ENCODE measurements at places on chromosomes 5 and 9.

DNA sequence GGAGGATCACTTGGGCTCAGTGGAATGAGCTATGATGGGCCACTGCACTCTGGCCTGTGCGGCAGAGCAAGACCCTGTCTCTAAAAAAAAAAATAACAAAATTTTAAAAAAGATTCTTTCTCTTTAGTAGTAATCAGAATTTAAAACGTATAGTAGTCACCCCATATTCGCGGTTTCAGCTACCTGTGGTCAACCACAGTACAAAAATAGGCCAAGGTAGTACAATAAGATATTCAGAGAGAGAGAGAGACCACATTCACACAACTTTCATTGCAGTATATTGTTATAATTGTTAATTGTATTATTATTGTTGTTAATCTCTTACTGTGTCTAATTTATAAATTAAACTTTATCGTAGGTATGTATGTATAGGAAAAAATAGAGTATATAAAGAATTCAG, 18.7 kb downstream of the INIP start:
- no peak for DNase-seq

GRCh38 chr9:112753725-112754124, 3.2 kb downstream of the SNX30 start:
- no peak for DNase-seq

DNA sequence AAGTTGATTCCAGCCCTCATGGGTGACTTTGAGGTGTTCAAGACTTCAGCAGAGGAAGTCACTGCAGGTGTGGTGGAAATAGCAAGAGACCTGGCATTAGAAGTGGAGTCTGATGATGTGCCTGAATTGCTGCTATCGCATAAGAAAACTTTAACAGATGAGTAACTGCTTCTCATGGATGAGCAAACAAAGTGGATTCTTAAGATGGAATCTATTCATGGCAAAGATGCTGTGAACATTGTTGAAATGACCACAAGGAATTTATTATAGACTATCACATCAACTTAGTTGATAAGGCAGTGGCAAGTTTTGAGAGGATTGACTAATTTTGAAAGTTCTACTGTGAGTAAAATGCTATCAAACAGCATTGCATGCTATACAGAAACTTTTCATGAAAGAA, 17.1 kb upstream of the POU4F3 start:
- no peak for DNase-seq

DNA sequence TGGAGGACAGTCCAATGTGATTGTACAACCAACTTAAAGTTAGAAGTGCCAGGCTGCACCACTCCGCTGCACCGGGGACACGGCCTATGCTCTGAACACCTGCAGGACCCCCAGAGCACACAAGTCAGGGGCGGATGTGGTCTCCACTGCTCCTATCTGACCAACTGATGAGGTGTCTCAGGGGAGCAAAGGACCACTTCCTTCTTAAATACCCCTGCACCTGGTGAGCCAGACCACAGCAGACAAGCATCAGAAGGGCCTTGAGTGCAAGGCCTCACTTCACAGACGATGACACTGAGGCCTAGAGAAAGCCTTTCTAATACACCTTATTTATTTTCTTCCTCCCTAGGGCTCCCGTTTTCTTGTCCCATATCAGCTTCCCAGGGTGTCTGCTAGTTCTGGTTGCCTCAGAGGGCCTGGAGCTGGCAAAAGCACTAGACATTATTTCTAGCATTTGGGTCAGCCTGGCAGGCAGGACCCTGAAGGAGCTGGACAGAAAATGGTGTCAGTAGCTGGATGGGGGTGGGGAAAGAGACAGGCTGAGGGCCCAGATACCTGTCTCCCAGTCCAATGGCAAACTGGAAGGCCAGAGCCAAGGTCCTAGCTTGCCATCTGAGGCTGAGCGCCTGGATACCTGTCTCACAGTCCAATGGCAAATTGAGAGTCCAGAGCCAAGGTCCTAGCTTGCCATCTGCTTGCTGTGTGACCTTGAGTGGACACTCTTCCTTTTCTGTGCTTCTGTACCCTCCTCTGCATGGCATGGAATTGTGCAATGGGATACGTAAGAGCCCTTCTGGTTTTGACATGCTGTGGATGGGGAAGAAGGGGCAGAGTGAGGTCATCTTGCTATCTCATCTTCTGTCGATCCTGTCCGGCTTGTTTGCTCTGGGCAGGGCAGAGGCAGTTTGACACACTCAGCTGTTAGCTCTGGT, 9.0 kb downstream of the CCDC69 start:
- DNase-seq, result no peak

- no peak for DNase-seq
These were observed 375.7 kb downstream of the ACTL7B start for GRCh38 chr9:108479989-108480652.

DNA sequence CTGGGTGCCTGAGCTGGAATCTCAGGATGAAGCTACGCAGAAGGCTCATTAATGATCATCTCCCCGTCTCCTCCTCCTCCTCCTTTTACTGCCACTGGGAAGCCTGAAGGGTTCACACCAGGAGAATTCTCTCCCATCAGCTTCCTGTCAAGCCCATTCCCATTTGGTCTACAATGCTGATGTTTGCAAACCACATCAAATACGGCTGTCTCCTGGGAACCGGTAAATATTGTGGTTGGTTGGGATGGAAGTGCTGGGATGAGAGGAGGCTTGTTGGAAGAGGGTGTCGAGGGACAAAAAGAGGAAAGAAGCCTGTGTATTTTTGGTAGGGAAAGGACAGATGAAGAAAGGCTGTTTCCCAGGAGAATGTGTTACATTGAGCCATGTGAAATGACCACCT, 13.2 kb upstream of the S1PR3 start:
- DNase-seq, result no peak

- DNase-seq, result no peak
These were observed 82.5 kb downstream of the PSD2 start for GRCh38 chr5:139878093-139878492.

DNA sequence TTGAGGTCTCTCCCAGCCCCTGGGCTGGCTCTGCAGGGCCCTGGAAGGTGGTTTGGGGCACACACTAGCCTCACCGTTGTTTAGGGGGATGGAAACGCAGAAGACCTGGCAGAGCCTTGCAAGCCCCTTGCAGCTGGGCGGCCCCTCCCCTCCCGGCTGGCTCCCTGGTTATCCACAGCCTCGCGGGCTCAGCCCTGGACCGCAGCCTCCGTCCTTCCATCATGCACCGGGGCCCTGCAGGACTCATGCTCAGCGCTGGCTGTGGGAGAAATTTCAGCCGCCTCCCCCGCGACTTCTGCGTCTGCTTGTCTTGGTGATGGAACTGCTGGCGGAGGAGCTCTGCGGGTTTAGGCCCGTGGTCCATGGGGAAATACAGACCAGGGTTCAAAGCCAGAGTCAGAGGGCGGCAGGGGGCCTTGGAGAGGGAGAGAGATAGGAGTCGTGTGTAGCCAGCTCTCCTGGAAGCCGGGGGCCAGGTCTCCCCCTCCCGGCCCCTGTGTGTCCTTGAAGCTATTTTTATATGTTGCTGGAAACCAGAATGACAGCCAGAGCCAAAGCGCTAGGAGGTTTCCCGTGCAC, 75.8 kb upstream of the IER5L start:
- no peak for DNase-seq

GRCh38 chr5:66498791-66499207, 97.4 kb upstream of the MAST4 start:
- no peak for DNase-seq

GRCh38 chr5:90955001-90955635, 396.5 kb downstream of the ADGRV1 start:
- no peak for DNase-seq

- no peak for DNase-seq
These were observed 220.0 kb downstream of the SLC12A2 start for GRCh38 chr5:128303593-128303992.

- no peak for DNase-seq
These were observed 208.8 kb downstream of the SAXO1 start for GRCh38 chr9:18824095-18824666.

DNA sequence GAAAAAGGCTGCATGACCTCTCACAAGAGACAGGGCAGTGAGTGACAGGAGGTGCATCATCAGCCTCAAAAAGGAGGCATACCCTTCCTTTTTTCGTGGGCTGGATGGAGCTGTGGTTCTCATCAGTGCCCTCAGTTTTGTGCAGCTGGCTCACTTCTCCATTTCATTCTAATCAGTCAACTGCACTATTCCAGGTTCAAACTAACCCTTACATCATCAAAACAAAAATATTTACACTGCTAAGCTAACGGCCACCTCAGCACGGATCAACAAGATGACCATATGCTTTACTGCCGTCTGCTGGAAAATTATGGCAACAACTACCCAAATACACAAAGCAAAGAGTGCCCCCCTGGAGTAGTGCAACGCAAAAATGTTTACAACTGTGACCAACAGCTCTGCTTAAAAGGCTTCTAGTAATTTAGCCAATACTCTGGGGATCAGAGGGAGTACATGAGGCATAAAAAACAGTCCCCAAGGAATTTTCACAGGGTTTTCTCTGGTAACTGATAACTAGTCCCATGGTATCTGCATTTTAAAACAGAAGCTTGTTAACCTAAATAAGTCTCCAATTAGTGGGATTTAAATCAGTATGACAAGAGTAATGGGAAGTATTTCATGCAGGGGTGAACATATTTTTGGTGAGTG, 10.8 kb downstream of the KCNV2 start:
- no peak for DNase-seq

GRCh38 chr5:6496636-6497035, 48.0 kb downstream of the UBE2QL1 start:
- no peak for DNase-seq

- DNase-seq, result peak; percentile 4
These were observed 60.6 kb downstream of the SHB start for GRCh38 chr9:38008168-38009034.

- DNase-seq, result no peak
These were observed 421.5 kb upstream of the DAP start for GRCh38 chr5:11182441-11183080.

- no peak for DNase-seq
These were observed 480.8 kb downstream of the SPATA31A7 start for GRCh38 chr9:61670616-61671015.

DNA sequence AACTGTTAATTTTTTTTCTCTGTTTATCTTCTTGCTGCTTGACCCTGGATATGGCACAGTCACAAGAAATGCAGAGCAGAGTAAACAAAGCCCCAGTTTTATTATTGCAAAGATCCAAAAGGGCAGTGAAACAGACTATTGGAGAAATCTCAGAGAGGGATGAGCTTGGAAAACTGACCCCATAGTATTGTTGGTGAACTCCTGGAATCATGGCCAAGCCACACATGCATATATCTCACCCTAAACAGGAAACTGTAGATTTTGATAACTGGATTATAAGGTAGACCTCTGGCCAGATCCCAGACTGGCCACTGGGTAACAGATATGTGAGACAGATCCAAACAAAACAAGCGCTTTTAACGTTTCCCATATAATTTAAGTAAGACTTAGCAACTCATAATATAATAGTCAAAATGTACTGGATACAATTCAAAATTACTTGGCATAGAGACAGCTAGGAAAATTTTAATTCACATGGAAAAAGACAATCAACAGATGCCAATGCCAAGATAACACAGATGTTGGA, 263.5 kb upstream of the SEMA6A start:
- no peak for DNase-seq

GRCh38 chr5:89445106-89445745, 562.2 kb upstream of the MEF2C start:
- no peak for DNase-seq

- no peak for DNase-seq
These were observed 47.8 kb downstream of the ARHGAP26 start for GRCh38 chr5:142817949-142818431.

- DNase-seq, result no peak
These were observed 6.0 kb downstream of the LARP1 start for GRCh38 chr5:154761046-154761736.

GRCh38 chr9:90860382-90860781, 58.8 kb downstream of the SYK start:
- no peak for DNase-seq

- no peak for DNase-seq
These were observed 42.1 kb upstream of the ZNF462 start for GRCh38 chr9:106820866-106821265.

- no peak for DNase-seq
These were observed 629.6 kb upstream of the DMAC1 start for GRCh38 chr9:8429157-8429556.

GRCh38 chr9:88733651-88734421, 198.9 kb downstream of the NXNL2 start:
- DNase-seq, result no peak

DNA sequence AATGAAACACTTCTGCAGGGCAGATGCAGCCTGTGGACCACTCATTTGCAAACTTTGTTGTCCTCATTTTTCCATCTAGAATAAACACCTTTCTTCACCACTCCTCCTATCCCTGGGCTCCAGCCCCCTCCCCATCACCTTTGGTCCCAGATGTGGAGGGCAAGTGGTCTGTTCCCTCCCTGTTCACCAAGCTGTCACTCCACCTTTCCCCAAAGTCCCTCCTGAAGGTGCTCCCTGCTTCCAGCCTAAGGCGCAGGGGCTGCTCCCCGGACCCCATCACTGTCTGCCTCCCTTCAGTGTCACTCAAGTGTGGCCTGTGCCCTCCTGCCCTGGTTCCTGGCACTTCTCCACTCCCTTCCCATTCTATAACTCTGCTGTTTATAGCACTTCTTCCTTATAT, 6.9 kb downstream of the PCYOX1L start:
- DNase-seq, result no peak

DNA sequence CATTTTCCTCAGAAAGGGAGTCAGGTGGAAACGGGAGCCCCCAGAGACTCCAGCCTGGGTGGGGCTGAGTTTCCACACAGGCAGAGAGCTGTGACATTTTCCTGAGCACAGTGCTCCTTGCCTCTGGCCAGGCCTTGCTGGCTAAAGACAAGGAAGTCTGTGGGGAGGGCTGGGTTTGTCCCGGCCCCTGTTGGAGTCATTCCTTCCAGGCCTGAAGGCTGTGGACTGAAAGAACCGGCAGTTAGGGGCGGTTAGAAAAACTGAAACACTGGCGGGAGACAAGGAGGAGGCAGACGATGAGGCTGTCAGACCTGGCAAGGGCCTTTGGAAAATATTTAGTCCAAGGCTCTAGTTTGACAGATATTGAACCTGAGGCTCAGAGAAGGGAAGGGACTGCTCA, 29.9 kb downstream of the COL15A1 start:
- no peak for DNase-seq

DNA sequence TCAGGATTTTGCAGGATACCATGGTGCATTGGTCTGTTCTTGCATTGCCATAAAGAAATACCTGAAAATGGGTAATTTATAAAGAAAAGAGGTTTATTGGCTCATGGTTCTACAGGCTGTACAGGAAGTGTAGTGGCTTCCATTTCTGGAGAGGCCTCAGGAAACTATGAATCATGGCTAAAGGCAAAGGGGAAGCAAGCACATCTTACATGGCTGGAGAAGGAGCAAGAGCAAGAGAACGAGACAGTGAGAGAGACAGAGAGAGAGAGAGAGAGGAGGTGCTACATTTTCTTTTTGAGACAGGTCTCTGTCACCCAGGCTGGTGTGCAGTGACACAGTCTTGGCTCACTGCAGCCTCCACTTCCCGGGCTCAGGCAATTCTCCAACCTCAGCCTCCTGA, 43.9 kb downstream of the P4HA2 start:
- DNase-seq, result no peak
